Pulmonary artery endothelial cell (primary cell): ENCODE measurements at places on chromosomes 1 and 21. TPM values are rescaled to one million over a fixed set of nuclear protein-coding genes. Genes with fewer than 3 reads are reported as not detected.
A peak's percentile ranks its signal among the peaks of the same experiment; 100 is the strongest.

DNA sequence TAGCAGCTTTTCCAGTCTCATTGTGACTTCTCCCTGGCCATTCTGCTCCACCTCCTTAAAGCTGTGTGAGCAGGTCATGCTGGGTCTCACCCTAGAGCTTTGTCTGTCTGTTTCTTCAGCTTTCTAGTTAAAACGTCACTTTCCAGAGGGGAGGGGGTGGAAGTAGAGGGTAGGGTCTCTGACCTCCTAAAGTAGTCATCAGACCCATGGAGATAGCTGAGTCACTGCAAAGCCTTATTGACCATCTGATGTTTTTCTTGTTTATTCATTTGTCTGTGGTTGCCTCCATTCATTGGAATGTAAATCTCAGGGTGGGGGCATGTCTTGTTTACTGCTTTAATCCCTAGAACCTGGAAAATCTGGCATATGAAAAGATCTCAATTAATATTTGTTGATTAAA, 52.7 kb downstream of the ELF3 start:
- DNase-seq = no peak

DNA sequence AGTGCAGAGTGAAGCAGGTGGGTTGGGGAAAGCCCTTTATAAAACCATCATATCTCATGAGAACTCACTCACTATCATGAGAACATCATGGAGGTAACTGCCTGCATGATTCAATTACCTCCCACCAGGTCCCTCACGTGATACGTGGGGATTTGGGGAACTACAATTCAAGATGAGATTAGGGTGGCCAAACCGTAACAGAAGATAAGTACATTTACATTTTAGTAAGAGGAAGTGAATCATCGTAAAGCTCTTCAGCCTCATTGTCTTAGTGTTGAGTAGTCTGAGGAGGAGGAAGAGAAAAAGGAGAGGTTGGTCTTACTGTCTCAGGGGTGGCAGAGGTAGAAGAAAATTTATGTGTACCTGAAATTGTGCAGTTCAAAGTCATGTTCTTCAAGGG, 1053.4 kb upstream of the ADGRL4 start:
- DNase-seq = no peak

DNA sequence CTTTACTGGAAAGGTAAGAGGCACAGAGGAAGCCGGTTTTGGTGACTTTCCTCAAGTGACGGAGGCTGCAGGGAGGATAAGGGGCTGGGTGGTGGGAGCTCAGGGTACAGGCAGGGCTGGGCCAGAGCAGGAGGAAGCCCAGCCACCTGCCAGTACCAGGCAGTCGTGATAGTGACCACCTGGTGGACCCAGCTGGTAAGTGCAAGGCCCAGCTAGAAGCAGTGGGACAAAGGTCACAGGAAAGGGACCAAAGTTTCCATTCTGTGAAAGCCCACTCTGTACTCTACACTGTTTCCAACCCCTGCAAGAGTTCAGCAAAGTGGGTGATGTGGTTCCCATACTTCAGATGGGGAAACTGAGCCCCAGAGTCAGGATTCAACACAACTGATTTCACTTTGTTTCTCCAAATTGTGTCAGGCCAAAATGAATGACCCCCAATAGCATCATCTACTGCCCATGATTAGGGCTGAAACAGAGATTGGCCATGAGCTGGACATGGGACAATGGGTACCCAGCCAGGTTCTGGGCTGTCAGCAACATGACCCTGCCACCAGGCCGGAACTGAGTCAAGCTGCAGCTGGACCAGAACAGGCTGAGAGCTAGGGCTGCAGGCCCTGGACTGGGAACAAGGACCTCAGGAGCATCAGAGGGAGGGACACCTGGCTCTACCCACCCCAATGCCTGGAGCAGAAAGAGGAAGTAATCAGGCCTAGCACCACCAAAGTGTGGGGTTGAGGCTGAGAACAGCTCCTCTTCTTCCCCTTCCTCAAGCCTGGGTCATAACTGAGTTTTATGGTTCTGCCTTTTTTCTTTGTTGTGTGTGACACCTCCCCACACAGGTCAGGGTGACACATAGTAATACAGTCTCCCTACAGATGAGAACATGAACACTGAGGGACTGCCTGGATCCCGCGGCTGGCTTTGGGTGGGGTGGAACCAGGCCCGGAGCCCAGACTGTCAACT, 50.2 kb downstream of the KCNN3 start:
- no peak for DNase-seq

- no peak for DNase-seq
Observed at GRCh38 chr1:29973406-29973805, 737.1 kb downstream of the PTPRU start.

- peak; percentile 89 for DNase-seq
Observed at GRCh38 chr1:150561974-150562445, 12.8 kb downstream of the ADAMTSL4 start.

DNA sequence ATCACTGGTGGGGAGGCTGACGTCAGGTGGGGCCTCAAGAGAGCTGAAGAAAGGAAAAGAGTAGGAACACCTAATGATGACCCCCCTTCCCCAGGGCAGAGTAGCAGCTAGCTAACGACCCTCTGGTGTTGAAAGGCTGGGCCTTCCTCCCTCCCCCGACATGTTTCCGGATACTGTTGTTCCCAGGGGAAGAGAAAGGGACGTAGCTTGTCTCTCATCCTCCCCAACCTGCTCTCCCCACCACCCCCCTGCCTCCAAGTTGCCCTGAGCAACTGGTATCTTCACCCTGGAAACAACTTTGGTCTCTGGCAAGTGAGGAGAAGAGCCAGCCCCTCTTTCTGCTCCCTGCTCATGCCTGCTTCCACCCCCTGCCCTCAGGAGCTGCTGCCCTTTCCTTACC, 2.4 kb downstream of the SEMA6C start:
- no peak for DNase-seq

DNA sequence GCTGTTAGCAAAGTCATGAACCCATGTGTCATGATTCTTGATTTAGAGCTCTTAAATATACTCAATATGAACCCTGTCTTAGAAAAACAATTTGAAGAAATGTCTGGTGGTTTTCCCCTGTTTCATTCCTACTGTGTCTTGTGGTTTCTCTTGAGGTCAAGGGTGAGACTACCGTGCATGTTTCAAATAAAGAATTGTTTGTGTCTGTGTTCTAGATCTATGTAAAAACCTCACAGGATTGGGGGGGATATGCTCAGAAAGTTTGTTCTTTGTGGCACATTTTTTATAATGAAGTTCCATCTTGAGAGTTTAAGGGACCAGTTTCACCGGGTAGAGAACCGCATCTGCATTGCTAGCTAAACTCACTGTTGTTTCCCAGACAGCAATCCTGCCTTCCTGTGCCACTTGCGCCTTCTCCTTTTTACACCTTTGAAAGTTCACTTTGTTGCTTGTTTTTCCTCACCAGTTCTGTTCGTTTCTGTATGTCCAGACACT, 30.9 kb upstream of the CACYBP start:
- peak; percentile 17 for DNase-seq

The FCRL3 gene
- total RNA-seq = not detected in 2 replicates

DNA sequence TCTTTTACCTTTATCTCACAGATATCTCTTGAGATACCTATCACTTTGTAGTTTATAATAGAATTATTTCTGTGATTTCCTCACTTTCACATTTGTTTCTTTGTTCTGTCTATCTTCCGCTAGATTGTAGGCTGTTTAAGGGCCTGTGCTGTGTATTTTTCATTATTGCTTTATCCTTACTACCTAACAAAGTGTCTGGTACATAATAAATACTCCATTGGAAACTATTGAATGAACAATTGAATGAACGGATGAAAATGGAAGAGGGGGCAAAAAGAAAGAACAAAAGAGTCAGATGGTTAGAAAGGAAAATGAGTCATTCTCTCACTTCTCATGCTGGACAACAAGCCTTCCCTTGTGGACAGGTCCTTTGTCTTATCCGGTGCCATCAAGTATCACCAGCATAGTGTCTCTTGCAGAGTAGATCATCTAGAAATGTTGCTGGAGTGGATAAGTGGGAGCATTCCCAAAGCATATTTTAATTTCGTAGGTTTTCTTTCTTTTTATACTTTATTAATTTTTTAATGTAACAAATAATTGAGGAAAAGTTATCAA, 159.8 kb downstream of the NEK7 start:
- no peak for DNase-seq

The BCAN gene
- total RNA-seq = not detected in 2 replicates

DNA sequence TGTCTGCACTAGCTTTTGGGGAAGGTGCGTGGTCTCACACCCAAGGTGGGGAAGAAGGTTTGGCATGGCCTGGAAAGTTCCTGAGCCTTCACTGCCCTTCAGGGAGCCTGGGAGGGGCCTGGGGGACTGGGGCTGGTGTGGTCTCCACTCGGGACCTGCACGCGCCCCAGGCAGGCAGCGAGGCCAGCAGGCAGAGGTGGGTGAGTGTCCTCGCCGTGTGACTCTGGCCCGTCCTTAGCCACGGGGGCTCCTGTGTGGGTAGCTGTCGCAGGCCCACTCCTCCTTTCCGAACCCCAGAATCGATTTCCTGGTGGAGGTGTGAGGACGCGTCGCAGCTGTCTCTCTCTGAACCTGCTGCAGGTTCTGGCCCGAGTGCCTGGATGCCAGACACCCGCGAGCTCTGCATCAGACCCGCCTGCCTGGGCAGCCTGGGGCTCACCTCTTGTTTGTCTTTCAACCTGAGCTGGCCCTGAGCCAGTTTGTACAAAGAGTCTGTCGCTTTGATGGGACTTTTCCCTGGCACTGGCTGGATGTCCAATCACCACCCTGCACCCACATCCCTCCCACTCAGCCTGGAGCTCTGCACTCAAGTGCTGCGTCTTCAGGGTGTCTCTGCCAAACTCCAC, 36.0 kb upstream of the SLC19A1 start:
- no peak for DNase-seq

GRCh38 chr1:183226963-183227362, 40.9 kb downstream of the LAMC2 start:
- no peak for DNase-seq

The C21orf58 gene
- 4.1 and 6.9 TPM in 2 replicates for total RNA-seq

The TRAPPC3 gene
- 106 and 117 TPM in 2 replicates for total RNA-seq

- DNase-seq = no peak
Observed at GRCh38 chr1:53606651-53607051, 132.3 kb downstream of the GLIS1 start.

The AK2 gene
- 102 and 132 TPM in 2 replicates for total RNA-seq

DNA sequence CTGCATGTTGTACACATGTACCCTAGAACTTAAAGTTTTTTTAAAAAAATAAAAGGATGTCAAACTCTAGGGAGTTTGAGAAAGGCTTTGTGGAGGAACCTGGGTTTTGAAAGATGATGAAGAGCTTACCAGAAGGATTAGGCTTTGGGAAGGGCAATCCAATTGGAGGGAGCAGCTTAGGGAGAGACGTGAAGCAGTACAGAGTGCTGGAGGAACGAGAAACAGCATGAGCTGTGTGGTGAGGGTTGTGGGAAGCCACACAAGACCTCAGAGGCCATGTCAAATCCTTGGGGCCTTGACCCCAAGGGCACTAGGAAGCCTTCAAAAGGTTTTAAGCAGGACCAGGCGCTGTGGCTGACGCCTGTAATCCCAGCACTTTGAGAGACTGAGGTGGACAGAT, 8.4 kb upstream of the KPNA6 start:
- no peak for DNase-seq

DNA sequence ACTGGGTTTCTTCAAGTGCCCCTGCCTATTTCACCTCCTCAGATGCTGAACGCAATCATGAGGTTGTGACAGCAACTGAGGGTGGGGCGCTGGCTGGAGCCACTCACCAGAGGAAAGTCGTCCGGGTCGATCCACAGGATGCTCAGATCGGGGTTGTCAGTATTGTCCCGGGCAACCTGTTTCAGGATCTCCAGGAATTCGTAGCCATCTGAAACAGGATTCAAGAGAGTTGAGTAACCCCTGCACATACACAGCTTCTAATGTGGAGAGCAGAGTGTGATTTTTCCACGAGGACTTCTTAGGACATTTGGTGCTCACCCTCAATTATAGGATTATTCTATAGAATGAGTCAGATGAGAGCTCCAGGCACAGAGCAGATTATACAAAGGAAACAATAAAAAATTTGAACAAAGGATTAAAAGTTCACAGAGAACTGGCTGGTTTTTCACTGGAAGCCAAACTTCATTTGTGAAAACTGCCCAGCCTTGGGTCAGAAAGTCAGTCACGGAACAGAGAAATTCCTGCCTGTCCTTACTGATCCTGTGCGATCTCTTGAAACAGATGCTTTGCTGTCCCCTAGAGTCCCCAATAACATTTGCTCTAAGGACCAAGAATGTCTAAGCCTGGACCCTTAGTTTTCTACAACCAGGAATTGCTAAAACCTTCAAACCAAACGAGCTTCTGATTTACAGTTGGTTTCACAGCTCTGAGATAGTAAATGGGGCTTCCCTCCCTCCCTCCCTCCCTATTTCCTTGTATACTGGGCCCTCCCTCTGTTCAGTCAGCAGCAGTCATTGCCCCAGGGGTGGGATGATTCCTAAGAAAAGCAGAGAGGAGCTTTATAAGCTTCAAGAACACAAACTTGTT, 63.2 kb downstream of the CASQ2 start:
- DNase-seq = no peak

DNA sequence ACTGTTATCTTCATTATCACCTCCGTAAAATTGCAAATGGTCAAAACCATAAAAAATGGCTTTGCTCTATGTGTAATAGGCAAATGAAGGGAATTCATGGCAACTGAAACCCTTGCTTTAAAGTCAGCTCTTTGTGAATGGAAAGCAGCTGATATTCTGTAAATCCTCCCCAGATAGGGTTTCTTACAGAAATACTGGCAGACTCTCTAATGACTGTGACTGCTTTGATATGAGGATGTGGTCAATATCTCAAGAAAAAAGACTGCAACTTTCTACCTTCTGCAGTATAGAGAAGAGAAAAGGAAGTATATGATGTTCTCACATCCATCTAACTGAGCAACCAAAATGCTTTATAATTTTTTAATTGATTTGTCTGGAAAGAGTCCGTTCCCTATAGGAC, 193.1 kb downstream of the ST6GALNAC3 start:
- no peak for DNase-seq

- DNase-seq = no peak
Observed at GRCh38 chr1:228265167-228265566, 57.3 kb downstream of the OBSCN start.

The C1orf115 gene
- 34.1 and 35.1 TPM in 2 replicates for total RNA-seq

DNA sequence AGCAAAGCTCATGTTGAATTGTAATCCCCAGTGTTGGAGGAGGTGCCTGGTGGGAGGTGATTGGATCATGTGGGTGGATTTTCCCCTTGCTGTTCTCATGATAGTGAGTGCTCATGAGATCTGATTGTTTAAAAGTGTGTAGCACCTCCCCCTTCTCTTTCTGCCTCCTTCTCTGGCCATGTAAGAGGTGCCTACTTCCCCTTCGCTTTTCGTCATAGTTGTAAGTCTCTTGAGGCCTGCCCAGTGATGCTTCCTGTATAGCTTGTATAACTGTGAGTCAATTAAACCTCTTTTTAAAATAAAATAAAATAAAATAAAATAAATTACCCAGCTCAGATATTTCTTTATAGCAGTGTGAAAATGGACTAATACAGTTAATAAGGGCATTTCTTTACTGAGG, 1025.7 kb downstream of the PLA2G4A start:
- DNase-seq = no peak

- DNase-seq = no peak
Observed at GRCh38 chr1:25556791-25557476, 13.5 kb downstream of the LDLRAP1 start.

The MASP2 gene
- total RNA-seq = 0.04 TPM in 1 of 2 replicates, not detected in the other

GRCh38 chr1:5944154-5944842, 47.9 kb downstream of the NPHP4 start:
- DNase-seq = no peak
